ENCODE measurements at places on chromosomes 2 and 18.

DNA sequence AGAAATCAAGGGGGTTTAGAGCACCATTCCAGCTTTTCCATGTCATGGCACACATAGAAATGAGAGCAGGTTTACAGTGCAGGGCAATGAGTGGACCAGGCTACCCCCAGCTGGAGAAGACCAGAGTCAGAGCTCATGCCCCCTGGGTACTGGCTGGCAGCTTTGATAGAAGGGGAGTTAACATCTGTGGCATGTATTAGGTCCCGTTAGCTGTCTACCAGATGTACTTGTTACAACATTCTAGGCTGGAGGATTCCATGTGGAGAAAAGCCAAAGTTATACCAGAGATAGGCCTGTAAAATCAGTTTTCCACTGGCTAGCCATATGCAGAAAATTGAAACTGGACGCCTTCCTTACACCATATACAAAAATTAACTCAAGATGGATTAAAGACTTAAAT is 109.2 kb downstream of the CCDC85A start:
- DNase-seq, result no peak

DNA sequence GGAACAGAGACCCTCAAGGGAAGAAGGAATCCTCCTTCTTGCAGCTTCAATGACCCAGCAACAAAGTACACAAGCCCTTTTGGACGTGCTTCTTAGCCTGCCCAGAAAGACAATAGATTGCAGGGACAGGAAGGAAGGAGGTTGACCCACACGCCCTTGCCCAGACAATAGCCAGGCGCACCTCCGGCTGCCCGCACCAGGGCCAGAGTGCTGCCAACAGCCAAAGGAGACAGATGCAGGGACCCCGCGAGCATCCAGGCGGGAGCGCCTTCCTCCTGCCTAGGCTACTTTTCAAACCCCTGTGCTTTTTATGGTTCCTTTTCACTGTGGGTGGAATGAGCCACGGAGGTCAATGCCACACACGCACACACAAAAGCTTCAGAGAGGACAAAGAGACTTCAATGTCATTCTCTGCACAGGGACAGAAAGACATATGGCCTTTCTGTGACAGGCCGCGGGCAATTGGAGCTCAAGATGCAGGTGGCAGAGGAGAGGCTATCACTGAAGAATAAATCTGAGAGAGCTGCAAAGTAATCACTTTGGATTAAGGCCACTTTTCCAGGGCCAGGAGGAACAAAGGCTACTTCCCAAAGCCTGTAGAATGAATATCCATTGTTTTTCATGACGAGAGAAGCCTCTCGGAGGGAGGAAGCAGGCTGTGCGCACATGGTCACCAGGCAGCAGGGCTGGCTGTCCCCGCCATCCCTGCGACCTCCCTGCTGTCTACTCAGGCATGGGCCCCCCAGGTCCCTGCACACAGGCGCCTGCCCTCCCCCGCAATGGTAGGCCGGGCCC is 300.6 kb downstream of the EIPR1 start:
- no peak for DNase-seq

- DNase-seq, result no peak
Observed at GRCh38 chr18:21912339-21913239, 172.0 kb downstream of the MIB1 start.

GRCh38 chr18:62033207-62033606 is 140.4 kb upstream of the RNF152 start:
- DNase-seq, result no peak

GRCh38 chr2:229563388-229563787 is 151.0 kb downstream of the DNER start:
- DNase-seq, result no peak

GRCh38 chr18:74895686-74896085 is 298.0 kb downstream of the ZNF407 start:
- DNase-seq, result no peak

DNA sequence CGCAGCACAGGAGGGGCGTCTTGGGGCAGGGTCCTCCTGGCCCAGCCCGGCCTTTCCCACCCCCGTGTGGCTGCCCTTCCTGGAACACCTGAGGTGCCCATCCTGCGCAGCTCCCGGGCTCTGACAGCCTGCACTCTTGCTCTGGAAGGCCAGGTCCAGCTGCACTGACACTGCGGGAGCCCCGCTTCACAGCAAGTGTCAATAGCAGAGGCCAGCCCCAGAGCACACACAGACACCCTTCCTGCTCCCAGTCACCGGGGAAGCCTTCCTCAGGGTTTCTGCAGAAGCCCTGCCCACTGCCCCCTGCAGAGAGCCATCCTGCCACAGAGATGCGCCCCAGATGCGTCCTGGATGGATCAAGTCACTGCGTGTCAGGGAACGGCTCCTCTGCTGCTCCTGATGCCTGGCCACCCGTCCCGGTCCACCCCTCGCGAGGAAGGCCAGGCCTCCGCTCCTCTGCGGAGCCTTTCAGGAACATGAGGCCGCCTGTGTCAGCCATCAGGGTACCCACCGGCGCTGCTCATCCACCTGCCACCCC is 519.2 kb upstream of the MYT1L start:
- no peak for DNase-seq

DNA sequence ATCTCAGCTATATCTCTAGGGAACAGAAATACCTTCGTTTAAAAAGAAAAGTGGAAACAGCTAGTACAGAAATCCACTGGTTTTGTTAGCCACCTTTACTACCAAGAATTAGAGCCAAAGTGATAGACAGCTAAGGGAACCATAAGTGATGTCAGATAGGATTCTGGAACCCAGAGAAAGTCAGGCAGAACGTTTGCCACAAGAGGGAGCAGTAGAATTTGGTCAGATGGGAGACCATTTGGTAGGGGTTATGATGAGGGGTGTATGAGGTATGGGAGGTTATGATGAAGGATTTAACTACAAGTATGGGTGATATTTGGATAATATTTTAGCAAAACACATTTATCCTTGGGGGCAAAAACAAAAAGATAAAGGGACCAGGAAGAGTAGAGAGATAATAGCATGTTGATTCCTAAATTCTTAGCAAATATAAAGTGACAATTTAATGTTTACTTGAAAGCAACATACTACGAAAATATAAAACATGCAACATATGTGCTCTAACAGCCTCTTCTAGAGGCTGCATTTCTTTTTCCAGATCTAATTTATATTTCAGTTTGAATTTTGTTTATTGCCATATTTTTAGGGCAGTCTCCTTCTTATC is 3.3 kb downstream of the SLC8A1 start:
- peak; percentile 31 for DNase-seq

DNA sequence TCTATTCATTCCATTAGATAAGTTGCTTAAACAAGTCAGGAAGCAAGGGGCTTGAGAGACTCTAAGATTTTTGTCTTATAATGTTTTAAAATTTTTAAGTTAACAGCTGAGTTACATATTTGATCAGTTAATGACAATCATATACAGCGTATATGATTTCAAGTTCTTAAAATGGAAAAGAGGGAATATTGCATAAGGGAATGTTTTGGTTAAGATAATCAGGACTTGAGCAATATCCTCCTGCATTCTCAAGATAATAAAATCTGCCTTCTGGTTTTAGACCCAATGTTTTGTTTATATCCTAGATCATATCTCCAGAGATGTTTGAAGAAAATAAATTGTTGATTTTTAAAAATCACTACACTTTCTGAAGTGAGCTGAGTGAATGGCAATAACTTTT is 13.4 kb upstream of the DYNC1I2 start:
- no peak for DNase-seq

- DNase-seq, result no peak
Observed at GRCh38 chr18:37662099-37662498, 96.5 kb upstream of the CELF4 start.

DNA sequence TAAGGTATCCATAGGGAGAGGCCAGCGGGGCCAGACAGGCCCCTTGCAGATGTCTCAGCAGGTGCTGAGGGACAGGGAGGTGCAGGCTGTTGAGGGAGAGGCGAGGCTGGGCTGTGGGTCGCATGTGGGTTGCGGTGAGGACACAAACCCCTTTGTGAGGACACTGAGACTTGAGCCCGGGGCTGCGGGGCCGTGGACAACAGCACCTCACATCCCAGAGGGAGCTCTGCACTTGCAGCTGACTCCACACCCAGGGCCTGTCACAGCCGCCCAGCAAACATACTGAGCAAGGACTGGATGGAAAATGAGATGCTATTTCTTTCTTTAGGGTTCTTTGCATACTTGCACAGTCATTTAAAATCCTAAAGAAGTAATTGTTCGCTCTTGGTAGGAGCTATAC is 95.3 kb upstream of the NFATC1 start:
- no peak for DNase-seq

DNA sequence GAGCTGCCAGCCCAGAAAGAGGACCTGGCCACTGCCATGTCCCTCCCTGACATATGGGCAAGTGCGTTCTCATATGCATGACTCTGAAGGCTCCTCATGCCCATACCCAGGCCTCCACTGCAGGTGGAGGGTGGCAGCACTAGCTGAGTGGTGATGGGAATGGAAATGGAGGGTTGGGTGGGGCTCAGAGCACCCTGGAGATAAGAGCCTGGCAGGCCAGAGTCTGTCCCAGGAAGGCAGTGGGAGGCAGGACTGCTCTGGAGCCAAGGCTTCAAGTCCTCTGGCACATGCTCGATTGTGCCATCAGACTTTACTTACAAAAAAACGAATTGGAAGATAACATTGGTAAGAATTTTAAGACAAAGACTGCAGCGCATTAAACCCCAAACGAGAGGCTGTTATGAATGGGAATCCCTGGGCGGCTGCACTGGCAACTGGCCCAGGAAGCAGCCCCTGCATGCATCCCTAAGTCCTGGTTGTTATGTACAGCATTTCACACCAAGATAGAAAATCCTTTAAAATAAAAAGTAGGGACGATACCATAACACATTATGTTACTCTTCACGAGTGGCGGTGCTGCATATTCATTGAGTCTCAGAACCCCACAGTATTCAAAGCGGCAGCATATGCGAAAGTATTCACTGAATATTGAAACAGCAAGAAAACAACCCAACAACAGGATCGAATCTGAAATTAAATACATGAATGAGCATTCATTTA is 81.7 kb upstream of the FAM98A start:
- no peak for DNase-seq

GRCh38 chr18:11004294-11004693 is 145.1 kb downstream of the PIEZO2 start:
- DNase-seq, result no peak

GRCh38 chr2:3814706-3815245 is 111.4 kb downstream of the DCDC2C start:
- no peak for DNase-seq

- DNase-seq, result no peak
Observed at GRCh38 chr2:26359886-26360473, 13.4 kb upstream of the ADGRF3 start.

- DNase-seq, result no peak
Observed at GRCh38 chr2:30022444-30023071, 101.2 kb upstream of the ALK start.

- no peak for DNase-seq
Observed at GRCh38 chr2:216539791-216540241, 41.2 kb downstream of the RPL37A start.

GRCh38 chr2:106105151-106105922 is 88.8 kb downstream of the UXS1 start:
- DNase-seq, result no peak

DNA sequence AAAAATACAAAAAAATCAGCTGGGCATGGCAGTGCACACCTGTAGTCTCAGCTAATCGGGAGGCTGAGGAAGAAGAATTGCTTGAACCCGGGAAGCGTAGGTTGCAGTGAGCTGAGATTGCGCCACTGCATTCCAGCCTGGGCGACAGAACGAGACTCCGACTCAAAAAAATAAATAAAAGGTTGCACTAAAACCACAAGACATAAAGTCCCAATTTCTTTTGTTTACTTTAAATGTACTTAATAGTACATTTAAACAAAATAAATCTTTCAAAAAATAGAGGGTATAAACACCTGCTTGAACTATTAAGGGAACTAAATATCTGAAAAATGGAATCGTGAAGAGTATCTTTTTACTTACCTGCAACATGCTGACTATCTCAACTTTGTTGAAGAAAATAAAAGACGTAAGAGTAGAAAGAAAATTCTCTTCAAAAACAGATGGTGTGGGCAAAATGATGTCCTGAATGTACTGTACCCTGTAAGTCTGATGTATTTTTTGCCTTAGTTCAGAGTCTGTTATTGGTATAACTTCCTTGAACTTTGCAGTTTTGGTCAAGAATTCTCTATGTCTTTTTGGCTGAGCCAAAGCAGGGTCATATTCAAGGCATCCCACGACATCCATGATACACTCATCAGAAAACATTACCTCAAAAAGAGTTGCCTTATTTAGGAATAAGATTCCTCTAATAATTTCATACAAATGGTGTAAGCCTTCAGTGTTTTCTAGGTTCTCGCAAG is 19.2 kb downstream of the PPP4R3B start:
- peak; percentile 30 for DNase-seq

- no peak for DNase-seq
Observed at GRCh38 chr2:165219481-165219880, 15.6 kb upstream of the SCN3A start.

GRCh38 chr2:206555721-206556120 is 86.6 kb upstream of the FAM237A start:
- DNase-seq, result peak; percentile 19

DNA sequence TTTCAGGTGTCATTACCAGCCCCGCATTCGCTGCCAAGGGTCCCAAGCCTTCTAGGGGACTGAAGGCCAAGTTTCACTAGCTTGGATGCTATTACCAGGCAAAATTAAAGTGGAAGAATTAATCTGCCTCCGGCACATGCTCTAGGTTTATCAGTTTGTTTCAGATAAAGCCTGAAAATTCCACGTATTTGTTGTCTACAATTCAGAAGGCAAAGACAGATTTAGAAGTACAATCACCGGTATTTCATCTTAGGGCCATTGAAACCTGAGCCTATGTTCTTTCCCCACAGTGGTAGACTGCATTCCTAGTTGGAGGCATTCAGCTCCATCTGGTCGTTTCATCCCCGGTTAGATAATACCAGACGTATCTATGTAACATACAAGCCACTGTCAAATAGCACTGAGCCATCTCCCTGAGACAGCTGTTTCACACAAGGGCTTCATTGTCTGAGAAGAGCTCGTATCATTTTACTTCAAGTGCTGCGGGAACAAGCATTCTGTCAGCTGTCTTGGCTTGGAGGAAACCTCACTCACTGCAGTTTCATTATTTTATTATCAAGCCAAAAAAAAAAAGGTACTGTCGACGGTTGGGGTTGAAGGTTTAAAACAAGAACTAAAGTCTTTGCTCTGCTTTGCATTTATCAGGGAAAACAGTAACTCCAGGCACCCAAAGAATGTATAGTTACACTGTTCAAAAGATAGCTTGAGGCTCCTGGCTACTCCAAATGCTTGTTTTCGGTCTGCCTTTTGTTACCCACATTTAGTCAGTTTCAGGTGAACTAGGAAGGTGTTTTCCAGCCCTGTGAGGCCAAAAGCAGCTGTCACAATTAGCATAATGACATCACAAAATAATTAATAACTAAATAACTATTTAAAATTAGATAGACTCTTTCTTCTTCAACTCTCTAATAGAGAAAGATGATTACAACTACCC is 76.7 kb downstream of the TGIF1 start:
- DNase-seq, result peak; percentile 60

DNA sequence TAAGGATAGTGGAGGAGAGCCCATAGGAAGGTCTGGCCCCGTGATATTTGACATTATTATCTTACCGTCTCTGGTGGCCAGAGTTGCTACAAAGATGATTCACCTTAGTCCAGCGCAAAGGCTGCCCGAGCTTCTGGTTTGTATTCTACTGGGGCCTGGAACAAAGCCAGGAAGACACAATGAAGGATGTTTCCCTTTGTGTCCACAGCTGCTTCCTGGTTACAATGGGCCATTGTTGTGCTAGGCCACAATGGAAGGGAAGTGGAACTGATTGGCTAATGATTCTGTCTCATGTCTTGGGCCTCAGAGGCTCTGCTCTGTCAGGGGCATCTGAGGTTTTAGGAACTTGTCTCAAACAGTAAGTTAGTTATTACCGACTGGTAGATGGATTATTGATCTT is 132.2 kb downstream of the TDRD15 start:
- no peak for DNase-seq

- DNase-seq, result no peak
Observed at GRCh38 chr2:101125808-101126207, 25.4 kb downstream of the TBC1D8 start.

All from fibroblast of gingiva (primary cell).